ENCODE measurements at places on chromosomes 11 and 22. TPM values are rescaled to one million over a fixed set of nuclear protein-coding genes. Genes with fewer than 3 reads are reported as not detected.

DNA sequence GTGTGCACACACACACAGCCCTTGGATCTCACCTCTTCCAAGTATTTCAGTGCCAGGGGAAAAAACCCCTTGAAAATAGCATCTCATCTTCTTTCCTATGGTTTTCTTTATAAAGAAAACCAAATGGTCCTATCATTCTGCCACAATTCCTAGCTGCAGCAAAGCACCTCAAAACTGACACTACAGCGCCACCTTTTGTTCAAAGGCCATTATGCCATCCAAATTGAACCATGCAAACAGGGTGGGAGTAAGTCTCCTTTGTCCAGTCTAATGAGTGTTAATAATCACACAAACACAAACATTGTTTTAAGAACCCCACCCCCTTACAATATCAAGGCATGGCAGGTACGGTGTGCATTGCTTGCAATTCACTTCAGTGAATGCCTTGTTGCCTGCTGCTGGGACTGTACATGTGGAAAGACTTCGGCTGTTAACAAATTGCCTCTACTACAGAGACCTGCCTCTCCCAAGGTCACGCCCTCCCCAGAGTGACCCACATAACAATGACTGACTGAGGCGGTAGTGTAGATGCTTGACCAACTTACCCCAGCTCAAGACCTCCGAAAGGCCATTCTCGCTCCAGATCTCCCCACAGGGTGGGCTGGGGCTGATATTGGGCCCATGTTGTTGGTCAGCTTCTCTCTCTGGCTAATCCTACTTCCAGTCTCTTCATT, 31.7 kb downstream of the FAM181B start:
- no peak overlapping the region for H3K27ac ChIP-seq
- H3K36me3 ChIP-seq = no peaks in the 10 kb centered on the region
- no peak for DNase-seq
- no peak overlapping the region for H3K4me3 ChIP-seq

Gene CDC42EP1
- total RNA-seq = 14.1 TPM

- no peak for DNase-seq
- no peaks in the 10 kb centered on the region for H3K36me3 ChIP-seq
- no peak overlapping the region for H3K4me3 ChIP-seq
- H3K27me3 ChIP-seq = no peaks in the 10 kb centered on the region
- no peak overlapping the region for H3K27ac ChIP-seq
Observed at GRCh38 chr22:36129071-36129470, 31.5 kb downstream of the APOL3 start.

DNA sequence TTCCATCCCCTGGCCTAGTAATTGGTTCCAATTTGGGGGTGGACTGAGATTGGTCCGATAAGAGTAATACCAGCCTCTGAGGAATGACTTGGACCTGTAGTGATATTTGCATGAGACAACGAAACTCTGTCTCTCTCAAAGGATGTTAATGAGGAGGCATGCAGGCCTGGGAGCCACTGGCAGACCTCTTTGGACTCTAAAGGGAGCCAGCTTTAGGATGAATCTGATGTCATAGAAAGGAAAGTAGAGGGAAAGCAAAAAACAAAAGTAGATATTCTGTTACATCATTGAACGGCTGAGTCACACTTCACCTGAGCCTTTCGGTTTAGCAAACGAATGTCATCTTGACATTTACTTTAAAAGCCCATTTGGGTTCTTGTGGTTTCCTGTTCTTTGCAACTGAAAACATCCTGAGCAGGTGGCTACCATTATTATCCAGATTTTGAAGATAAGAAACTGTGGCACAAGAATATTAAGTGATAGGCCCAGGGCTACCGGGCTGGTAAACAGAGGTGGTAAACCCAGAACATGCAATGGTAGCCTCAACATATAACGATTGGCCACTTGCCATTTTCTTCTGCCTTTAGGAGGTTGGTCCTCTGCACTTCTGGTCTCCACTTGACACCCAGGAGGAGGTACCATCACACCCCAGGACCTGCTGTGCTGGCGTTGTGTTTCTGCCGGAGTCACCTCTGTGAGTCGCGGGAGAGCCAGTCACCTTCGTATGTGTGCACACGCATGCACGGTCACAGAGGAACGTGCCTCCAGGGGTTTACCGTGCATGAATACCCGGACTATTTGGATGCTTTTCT, 42.7 kb downstream of the RTL6 start:
- no peak overlapping the region for H3K4me3 ChIP-seq
- no peaks in the 10 kb centered on the region for H3K36me3 ChIP-seq
- no peaks in the 10 kb centered on the region for H3K27me3 ChIP-seq
- no peak overlapping the region for H3K27ac ChIP-seq

- DNase-seq = no peak
- H3K4me3 ChIP-seq = no peak overlapping the region
- no peaks in the 10 kb centered on the region for H3K27me3 ChIP-seq
- no peaks in the 10 kb centered on the region for H3K4me1 ChIP-seq
- no peak overlapping the region for H3K27ac ChIP-seq
Observed at GRCh38 chr22:48651981-48652538, 1175.6 kb downstream of the BRD1 start.

Gene FAM83F
- total RNA-seq = 2.4 TPM

Gene TSKU
- 16.8 TPM for total RNA-seq

Gene GALNT18
- 31.8 TPM for total RNA-seq

DNA sequence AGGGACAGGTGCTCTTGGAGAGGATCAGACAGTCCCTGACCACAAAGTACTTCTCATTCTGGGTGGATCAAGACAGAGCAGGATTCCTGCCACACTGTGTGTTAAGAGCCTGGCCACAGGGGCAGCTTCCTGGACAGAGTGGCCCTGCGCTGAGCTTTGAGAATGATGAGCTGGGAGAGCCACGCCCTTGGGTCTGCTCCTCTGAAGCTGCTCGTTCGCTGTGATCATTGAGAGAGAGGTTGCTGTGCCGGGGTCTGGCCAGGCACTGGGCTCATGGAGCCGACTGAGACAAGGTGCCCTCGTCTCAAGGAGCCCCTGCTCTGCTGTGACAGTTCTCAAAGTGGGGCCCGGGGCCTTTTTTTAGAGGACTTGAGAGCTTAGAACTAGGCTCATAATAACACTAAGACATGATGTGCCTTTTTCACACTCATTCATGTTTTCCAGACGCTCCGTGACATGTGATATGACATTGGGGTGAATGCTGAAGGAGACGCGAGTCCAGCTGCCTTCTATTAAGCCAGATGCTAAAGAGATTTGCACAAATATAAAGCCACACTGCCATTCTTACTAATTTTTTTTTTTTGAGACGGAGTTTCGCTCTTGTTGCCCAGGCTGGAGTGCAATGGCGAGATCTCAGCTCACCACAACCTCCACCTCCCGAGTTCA, 1.6 kb upstream of the MFRP start:
- H3K4me3 ChIP-seq = no peak overlapping the region
- H3K27me3 ChIP-seq = no peaks in the 10 kb centered on the region
- no peaks in the 10 kb centered on the region for H3K36me3 ChIP-seq
- peaks cover under 1% of the 10 kb centered on the region for H3K4me1 ChIP-seq
- H3K27ac ChIP-seq = no peak overlapping the region
- DNase-seq = no peak

GRCh38 chr11:92850296-92850826, 119.1 kb upstream of the MTNR1B start:
- no peak for DNase-seq
- H3K36me3 ChIP-seq = no peaks in the 10 kb centered on the region
- no peaks in the 10 kb centered on the region for H3K27me3 ChIP-seq
- H3K4me3 ChIP-seq = no peak overlapping the region
- H3K27ac ChIP-seq = no peak overlapping the region

- no peak overlapping the region for H3K27ac ChIP-seq
- peaks cover 10% of the 10 kb centered on the region for H3K4me1 ChIP-seq
- no peaks in the 10 kb centered on the region for H3K27me3 ChIP-seq
- H3K36me3 ChIP-seq = no peaks in the 10 kb centered on the region
Observed at GRCh38 chr11:11284481-11284880, 68.6 kb downstream of the CSNK2A3 start.

DNA sequence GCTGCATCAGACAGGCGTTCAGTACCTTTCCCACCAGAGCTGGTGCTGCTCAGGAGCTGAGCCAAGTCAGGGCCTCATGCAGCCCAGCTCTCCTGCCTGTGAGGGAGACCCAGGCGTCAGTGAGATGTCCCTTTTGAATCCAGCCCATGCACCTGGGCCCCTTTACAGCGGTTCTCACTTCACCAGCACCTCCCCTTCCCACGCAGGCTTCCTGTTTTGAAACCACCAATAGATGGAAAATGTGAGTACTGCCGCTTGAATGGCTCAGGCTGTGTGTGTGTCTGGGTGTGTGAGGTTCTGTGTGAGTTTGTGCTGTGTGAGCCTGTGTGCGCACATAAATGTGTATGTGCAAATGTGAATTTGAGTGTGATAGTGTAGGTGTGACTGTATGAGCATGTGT, 88.4 kb downstream of the UBASH3B start:
- H3K36me3 ChIP-seq = no peaks in the 10 kb centered on the region
- no peak overlapping the region for H3K4me3 ChIP-seq
- peaks cover 3% of the 10 kb centered on the region for H3K27me3 ChIP-seq
- H3K4me1 ChIP-seq = peaks cover 20% of the 10 kb centered on the region
- DNase-seq = no peak
- no peak overlapping the region for H3K27ac ChIP-seq

DNA sequence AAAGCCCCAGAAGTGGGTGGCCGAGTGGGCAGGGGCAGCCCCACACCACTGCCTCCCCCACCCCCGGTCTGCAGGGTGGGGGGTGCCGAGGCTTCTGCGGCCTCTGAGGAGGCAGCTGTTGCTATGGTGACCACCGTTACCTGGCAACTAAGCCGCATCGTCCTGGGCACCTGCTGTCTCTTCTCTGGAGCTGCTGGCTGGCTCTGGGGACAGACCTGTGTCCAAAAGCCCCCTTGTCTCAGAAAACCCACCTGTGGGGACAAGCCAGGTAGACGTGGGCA, 79.9 kb upstream of the PRR5 start:
- peaks cover 11% of the 10 kb centered on the region for H3K27me3 ChIP-seq
- no peak overlapping the region for H3K4me3 ChIP-seq
- peaks cover 6% of the 10 kb centered on the region for H3K4me1 ChIP-seq
- no peak overlapping the region for H3K27ac ChIP-seq

- H3K27ac ChIP-seq = no peak overlapping the region
- DNase-seq = no peak
Observed at GRCh38 chr11:126333142-126333541, 22.3 kb upstream of the ST3GAL4 start.

- no peak overlapping the region for H3K4me3 ChIP-seq
- no peak overlapping the region for H3K27ac ChIP-seq
Observed at GRCh38 chr11:118703563-118704106, 24.2 kb upstream of the TREH start.

- DNase-seq = peak; percentile 77
- no peak overlapping the region for H3K27ac ChIP-seq
- peaks cover 17% of the 10 kb centered on the region for H3K4me1 ChIP-seq
- H3K4me3 ChIP-seq = no peak overlapping the region
Observed at GRCh38 chr11:130431331-130431773, 2.9 kb upstream of the ADAMTS8 start.

Gene OR8B12
- not detected for total RNA-seq

Gene EMID1
- total RNA-seq = not detected

- no peaks in the 10 kb centered on the region for H3K36me3 ChIP-seq
- no peaks in the 10 kb centered on the region for H3K4me1 ChIP-seq
- no peak overlapping the region for H3K4me3 ChIP-seq
- DNase-seq = no peak
Observed at GRCh38 chr11:132821499-132821898, 710.8 kb downstream of the OPCML start.

- peaks cover 20% of the 10 kb centered on the region for H3K4me1 ChIP-seq
- H3K4me3 ChIP-seq = no peak overlapping the region
- DNase-seq = no peak
- H3K36me3 ChIP-seq = no peaks in the 10 kb centered on the region
Observed at GRCh38 chr11:122808478-122808869, 29.8 kb upstream of the CRTAM start.

Data from heart left ventricle (tissue), 16 donors.